Stimulated activated CD4-positive, alpha-beta T cell treated with anti-CD3 and anti-CD28 coated beads, TNF-alpha, amount 100 ng/mL, for 1 hour (primary cell): ENCODE measurements at places on chromosomes 12 and 14.
A peak's percentile ranks its signal among the peaks of the same experiment; 100 is the strongest.

DNA sequence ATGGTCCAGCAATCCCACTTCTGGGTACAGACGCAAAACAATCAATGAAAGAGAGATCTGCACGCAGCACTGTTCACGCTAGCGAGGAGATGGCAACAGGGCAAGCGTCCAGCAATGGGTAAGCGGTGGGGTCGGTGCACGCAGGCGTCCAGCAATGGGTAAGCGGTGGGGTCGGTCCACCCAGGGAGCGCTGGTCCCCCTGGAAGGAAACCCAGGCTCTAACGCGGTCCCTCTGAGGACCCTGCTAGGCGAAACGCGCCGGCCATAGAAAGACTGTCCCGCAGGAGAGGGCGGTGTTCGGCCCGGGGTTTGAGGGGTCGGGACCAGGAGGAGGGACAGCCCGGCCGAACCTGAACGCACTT is 618 bp upstream of the PGAM5 start:
- DNase-seq, result no peak

GRCh38 chr14:73312687-73313086 is 75.4 kb downstream of the PAPLN start:
- DNase-seq, result no peak

DNA sequence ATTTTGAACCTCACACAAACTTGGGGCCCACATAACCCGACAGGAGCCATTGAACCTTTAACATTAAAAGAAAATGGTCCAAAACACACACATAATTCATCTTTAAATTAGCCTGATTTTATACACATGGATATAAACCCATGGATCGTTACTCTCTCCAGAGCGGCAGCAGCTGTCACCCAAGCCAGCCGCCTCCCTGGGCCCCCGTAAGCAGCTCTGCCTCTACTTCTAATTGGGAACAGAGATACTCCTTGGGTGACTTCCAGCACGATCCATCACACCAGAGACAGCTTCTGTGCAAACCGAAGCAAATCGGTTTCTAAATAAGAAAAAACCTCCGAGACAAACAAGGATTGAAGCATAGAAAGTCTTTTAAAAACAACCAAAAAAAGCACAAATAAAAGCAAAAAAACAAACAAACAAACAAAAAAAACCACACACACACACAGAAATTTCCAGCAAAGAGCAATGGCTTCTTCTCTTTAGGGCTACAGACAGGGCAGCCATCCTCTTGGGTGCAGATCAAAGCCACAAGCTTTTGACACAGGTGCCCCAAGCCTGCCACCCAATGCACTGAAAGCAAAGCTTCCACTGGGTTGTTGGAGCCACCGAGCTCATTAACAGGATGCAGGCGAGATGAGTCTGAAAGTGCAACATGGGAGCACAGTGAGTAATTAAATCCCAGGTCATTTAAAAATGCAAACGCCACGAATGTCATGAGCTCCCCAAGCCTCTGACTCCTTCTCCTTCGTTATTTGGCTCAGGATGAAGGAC is 156.9 kb downstream of the DPF3 start:
- DNase-seq, result no peak

DNA sequence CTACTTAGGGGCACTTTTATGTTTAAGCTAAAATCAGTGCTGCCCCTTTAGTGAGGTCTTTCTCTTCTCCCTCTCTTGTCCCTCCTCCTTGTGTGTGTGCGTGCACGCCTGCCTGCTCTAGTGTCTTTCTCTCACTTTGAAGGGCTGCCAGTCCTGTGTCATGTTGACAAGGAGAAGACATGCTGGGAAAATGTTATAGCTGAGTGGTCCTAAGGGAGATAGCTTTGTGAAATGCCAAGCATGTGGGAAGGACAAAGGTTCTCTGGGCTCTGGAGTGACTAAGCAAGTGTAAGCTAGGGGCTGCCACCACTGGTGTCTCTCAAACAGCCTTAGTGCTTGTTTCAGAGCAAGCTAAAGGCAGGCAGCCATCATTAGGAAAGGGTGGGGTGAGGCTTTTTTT is 108.4 kb downstream of the EMP1 start:
- no peak for DNase-seq

DNA sequence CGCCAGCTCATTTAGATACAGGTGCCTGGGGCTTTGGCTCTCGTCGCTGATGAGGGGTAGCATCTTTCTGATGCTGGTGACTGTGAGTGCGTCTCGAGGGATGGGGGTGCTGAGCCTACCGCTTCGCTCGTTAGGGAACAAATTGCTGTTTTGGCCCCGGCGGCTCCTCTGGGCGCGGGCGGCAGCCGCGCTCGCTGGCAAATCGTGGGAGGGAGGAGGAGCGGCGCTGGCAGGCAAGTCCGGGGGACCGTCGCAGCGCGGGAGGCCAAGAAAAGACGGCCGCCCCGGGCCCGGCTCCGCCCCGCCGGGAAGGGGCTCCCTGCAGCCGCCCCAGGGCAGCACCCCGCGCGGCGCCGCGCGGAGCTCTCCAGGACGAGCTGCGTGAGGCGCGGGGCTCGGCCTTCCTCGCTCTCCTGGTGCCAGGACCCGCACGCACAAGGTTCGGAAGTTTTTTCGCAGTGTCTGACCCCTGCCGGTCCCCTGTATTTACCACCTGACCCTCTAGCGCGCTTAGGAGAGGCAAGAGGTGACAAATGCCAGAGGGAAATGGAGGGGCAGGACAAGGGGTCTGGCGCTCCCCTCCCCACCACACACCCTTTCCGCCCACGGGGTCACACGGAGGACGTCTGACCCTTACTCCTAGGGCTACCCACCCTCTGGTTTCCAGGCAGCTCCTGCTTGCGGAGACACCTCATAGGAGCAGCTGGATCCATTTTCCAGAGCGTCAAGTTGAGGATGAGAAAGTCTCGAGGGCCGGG is 899 bp upstream of the KCNH3 start:
- DNase-seq, result no peak

GRCh38 chr14:72451054-72451972 is 442.6 kb downstream of the DPF3 start:
- peak; percentile 0 for DNase-seq

DNA sequence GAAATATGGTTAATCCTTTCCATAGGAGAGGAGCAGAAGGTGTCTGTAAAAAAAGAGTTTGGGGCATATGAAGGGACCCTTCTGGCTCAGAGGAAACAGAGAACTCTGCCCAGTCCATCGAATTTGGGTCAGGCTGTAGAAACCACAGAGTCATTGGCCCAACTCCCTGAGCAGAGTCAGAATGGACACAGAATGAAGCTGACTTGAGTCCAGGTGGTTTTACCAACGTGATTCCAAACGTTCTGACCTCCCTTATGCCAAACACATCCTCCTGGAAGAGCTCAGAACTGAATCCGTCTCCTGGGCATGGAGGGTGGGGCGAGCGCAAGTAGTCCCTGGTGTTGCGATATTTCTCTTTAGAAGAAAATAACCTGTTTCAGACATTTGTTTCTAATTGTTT is 138.8 kb downstream of the DAD1 start:
- DNase-seq, result no peak

DNA sequence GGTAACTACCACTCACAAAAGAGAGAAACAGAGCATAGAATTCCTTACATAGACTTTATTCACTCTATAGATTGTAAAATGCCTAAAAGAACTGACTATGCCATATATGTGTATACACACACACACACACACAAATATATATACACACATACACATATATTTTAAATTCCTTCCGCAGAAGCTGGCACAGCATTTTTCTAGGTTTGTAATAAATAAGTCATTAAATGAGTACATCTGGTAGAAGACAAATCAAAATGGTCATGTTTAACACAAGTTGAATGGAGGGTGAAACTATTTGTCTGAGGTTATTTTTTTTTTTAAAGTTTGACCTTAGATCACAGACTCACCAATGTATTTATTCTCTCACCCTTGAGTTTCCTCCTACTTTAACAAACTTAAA is 58.2 kb downstream of the CCER1 start:
- no peak for DNase-seq

GRCh38 chr12:30985814-30986452 is 59.4 kb downstream of the TSPAN11 start:
- no peak for DNase-seq

DNA sequence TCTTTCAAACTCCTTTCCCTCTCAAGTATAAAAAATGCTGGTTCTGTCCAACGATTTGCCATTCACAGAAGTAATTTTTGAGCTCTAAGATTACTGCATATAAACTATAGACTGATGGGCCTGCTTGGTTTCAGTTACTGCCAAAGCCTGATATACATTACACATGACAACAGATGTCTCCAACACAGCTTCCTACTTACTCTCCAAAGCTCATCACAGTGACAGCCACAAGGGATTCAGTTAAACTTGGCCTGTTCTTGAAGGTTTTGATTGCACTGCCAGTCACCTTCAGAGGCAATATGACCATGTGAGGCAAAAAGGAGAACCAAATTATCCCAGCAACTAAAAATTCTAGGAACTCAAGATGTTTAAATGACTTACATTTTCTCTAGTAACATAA is 30.1 kb downstream of the STXBP6 start:
- DNase-seq, result no peak

GRCh38 chr12:53726946-53727309 is 324 bp downstream of the CALCOCO1 start:
- DNase-seq, result no peak

DNA sequence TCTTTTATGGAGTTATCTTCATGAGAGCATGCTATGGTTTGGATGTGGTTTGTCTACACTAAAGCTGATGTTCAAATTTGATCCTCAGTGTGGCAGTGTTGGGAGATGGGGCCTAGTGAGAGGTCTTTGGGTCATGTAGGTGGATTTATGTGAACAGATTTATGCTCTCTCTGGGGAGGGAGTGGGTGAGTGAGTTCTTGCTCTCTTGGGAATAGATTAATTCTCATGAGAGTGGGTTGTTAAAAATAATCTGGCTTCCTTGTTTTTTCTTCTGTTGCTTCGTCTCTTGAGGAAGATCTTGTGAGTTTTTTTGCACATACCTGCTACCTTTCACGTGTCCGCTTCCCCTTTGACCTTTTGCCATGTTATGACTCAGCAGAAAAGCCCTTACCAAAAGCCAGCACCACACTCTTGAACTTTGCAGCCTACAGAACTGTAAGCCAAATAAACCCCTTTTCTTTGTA is 20.5 kb downstream of the DERA start:
- no peak for DNase-seq

- DNase-seq, result no peak
Observed at GRCh38 chr14:33842299-33842698, 108.6 kb downstream of the EGLN3 start.

- DNase-seq, result no peak
Observed at GRCh38 chr12:84276215-84276614, 636.4 kb downstream of the SLC6A15 start.

DNA sequence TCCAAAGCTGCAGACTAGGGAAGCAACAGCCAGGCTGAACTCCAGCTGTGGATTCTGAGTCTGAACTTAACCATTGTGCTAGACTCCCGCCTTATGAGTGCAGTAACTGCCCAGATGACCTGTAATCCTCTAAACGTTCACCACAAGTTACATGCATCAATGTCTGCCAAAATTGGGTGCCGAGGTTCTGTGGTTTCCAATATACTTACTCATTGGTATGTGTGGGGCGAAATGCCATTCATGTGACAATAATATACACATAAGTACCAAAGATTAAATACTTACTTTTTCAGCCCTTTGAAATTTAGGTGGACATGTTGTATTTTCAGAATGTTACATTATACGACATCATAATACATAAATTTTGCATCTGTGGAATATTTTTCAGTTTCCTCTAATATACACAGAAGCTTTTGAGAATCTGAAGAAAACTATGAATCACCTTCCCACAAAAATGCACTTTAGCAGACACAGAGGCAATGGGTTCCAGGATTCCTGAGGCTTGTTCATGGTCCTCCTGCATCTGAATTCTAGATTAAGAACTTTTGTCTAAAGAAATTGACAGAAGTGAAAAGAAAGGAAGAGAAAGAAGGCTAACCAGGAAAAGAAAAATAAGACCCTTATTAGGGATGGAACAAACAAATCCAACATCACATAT is 31.7 kb downstream of the GRIP1 start:
- DNase-seq, result no peak

GRCh38 chr12:13220838-13221237 is 24.3 kb downstream of the EMP1 start:
- DNase-seq, result no peak

GRCh38 chr14:70893858-70894291 is 13.4 kb upstream of the PCNX1 start:
- no peak for DNase-seq

DNA sequence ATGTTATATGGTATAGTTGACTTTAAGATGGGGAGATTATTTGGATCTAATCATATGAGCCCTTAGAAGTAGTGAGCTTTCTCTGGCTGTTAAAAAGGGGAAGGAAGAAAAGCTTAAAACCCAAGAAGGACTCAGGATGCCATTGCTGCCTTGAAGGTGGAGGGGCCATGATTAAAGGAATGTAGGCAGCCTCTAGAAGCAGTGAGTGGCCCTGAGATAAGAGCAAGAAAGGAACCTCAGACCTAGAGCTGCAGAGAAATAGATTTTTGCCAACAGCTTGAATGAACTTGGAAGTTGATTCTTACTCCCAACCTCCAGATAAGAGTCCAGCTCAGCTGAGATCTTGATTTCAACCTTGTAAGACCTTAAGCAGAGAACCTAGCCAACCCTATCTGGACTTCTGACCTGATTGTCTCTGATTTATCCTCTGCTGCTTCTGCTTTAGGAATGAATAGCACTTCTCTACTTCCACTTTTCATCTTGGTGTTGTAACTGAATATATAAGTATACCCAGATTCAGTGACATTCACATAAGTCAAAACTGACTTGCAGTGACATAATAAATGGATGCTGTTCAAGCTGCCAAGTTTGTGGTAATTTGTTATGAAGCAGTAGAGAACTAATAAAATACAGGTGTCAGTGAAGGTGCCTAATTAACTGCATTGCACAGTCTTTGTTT is 33.5 kb downstream of the RAD51B start:
- DNase-seq, result no peak

DNA sequence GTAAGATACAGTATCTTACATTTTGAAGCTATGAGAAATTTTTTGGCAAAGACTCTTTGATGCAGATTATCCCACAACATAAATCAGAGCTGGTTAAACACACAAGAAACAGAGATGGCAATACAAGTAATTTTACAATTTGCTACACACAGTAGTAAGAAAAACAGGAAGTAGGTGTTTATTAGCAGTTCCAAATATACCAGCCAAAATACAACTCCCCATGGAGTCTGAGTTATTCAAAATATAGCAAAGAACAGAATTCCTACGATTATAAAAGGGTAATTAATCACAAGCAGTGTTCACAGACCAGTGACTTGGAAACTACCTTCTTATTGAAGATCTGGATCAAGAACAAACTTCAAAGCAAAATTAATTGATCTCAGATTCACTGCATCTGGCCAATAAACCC is 83.9 kb downstream of the BMP4 start:
- no peak for DNase-seq

DNA sequence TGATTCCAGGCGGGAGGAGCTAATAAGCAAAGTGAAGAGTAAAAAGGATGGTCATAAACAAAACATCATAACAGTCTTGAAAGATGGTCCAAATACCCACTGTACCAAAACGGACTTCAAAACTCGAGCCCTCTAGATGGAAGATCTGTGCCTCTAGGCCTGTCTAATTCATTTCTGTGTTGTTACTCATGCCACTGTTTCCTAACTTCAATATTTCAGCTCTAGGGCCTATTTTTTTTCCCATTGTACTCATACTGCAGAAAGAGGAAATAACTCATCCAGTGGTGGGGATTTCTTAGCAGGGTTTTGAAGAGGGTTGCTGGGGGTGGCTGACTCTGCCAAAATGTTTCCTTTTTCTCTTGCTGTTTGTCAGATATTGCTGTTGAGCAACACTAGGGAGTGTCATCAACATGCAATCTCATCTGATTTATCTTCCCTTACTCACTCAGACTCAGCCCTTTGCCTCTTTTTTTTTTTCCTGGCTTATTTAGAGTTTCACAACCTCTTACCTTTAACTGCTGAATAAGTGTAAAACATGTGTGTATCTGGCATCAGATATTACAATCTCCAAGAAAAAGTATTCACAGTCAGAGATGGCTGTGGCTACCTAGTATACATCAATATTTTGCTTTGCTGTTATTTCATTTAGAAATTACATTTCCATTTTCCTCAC is 189.6 kb downstream of the DUSP6 start:
- no peak for DNase-seq
